ENCODE measurements at places on chromosomes 1 and 21.

DNA sequence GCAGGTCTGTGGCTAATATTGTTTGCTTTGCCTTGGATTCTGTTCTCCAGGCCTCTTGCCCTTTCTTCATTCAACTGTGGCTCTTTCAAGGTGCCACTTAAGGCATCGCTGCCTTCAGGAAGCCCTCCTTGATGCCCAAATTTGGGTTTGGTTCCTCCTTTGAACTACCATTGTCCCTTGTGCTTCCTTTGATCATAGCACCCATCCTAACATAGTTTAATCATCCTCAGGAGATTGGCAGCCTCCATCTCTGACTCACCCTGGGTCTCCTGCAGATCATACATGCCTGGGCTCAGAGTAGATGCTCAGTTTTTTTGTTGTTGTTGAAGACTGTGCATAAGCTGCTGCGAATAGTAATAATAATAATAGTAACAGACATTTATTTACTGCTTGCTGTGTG is 54.4 kb upstream of the ACOT11 start:
- no peak for DNase-seq

DNA sequence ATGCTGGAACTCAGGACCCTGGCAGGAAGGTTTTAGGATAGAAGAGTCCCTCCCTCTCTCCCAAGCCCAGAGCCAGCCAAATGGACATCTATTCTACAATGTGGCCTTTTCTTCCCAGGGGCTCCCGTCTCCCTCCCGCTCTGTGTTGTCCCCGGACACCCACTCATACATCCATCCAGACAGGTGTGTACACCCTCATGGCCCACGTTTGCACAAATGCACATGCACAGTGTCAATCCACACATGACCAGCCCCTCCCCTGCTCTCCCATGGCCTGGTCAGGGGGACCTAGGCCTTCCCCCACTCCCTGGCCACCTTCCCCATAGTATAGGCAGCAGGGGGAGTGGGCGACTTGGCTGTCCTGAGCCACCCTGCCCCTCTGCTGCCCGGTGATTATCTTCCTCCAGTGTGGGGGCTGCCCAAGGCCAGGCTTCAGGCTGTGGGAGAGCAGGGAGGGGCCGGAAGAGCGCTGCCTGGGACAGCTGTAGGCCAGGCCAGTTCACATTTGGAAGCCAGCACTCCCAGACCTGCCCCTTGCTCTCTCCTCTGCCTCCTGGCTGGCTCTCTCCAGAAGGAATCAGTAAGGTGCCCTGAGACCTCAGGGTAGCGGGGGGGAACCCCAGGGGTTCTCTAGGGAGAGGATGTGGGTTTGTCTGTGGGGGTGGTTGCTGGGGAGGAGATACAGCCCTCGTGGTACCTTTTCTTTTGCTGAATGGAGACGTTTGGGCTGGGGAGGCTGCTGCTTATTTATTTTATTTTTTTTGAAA is 4.1 kb upstream of the PTPN7 start:
- no peak for DNase-seq

- no peak for DNase-seq
Observed at GRCh38 chr1:162695687-162696086, 63.4 kb downstream of the DDR2 start.

GRCh38 chr1:85656948-85657347 is 51.3 kb downstream of the ZNHIT6 start:
- no peak for DNase-seq

DNA sequence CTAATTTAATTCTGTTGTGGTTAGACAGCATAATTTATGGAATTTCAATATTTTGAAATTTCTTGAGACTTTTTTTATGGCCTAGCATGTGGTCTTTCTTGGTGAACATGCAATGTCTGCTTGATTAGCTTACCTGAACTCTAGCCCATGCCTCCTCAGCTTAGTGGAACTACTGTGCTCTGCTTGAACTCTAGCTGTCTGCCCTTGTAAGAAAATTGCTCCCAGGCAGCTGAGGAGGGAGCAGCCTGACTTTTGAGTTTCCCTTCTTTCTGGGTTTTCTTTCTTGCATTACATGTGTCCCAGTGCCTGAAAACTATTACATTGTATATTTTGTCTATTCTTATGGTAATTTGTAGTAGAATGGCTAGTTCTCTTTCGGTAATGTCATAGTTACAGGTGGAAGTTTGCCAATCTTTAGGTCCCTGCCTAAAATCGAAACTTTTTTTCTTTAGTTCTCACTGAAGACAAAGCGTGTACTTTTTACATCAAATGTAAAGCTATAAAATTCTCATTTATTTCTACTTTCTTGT is 105.3 kb downstream of the MAST2 start:
- no peak for DNase-seq

- DNase-seq = no peak
Observed at GRCh38 chr1:81607086-81607485, 193.6 kb upstream of the ADGRL2 start.

DNA sequence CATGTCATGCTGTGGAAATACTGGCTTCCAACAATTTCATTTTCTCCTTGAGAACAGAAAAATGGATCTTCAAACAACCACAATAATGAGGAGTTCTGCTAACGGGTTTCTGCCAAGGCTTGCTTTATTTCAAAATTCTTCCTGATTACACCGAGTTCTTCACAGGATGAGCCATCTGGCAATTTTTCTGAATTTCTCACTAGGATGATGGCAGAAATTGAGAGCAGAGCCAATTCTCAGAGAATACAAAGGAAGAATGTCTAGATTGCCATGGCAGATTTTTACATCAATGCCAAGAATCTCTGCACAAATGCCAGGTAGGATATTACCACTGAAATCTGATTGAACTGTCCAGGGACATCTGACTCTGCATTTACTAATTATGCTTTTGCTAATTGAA is 619.0 kb upstream of the CHRM3 start:
- DNase-seq = no peak

DNA sequence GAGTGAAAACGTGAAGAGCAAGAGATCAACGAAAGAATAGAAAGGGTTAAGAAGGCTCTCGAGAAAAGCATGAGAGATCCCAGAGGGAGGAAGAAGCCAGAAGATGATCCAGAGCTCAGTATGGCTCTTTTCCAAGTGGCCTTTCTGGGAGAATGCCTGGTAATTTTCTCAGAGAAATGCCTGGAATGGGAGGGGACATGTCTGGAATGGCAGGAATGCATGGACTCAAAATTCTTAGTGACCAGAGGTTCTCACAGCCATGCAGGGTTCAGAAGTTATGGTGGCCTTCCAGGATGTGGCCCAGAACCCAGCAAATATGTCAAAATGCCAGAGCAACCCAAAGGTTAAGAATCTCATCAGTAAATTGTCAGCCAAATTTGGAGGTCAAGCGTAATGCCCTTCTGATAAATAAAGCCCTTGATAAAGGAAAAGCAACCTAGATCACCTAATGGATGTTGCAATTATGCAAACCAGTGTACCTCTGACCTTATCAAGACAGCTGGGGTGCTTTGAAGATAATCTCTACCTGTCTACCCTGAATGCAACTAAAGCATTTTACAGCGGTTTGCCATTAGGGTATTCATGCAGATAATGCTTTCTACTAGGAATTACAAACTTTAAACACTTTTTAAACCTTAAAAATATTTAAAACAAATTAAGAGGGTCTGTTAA is 53.1 kb downstream of the NBPF6 start:
- no peak for DNase-seq

- DNase-seq = no peak
Observed at GRCh38 chr1:59697150-59697800, 117.5 kb upstream of the HOOK1 start.

GRCh38 chr1:200873116-200873670 is 412 bp downstream of the GPR25 start:
- no peak for DNase-seq

GRCh38 chr21:38170283-38170682 is 86.5 kb upstream of the KCNJ15 start:
- DNase-seq = no peak

DNA sequence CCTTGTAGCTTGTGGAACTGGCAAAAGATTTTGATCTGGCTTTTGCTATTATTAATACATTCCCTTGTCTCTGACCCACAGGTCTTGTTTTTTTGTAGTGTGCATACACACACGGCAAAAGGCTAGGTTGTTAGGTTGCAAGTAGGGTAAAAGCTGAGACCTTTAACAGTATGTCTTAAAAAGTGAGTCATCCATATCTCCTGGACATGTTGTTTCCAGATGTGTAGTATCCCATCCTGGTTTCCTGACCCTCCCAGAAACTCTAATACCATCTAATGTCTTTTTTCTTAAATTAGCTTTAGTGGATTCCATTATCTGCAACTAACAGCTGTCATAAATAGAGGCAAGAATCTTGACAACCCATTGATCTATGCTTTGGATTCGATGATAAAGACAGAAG is 14.7 kb downstream of the OVGP1 start:
- no peak for DNase-seq

DNA sequence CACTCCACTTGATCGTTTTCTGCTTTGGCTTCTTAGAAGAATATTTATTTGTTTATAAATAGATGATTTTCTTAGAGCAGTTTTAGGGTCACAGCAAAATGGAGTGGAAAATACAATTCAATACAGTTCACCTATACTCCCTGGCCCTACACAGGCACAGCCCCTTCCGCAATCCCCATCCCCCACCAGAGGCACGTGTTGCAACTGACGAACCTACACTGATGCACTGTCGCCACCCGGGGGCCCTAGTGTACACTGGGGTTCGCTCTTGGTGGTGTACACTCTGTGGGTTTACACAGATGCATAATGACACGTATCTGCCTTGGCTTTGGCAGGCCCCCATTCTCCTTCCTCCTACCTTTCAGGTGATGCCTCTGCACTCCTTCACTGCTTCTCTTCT is 8.0 kb downstream of the ECHDC2 start:
- DNase-seq = no peak

- DNase-seq = no peak
Observed at GRCh38 chr1:174815036-174815435, 184.7 kb upstream of the CACYBP start.

DNA sequence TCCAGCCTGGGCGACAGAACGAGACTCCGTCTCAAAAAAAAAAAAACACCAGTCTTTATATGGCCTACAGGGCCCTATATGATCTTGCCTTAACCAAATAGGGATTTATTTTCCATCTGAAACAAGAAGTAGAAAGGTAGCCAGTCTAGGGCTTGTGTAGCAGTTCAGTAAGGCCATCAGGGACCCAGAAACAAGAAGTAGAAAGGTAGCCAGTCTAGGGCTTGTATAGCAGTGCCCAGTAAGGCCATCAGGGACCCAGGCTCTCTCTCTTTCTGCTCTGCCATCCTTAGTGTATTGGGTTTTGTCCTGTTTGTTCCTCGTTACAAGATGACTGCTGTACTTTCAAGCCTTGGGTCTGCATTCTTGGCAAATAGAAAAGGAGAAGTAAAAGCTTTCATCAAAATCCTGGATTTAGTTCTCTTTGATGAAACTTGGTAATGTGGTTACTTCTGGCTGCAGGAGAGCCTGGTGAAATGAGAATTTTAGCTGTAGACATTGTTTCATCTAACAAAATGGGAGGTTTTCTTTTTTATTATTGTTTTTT is 46.1 kb downstream of the PKN2 start:
- DNase-seq = no peak

- DNase-seq = no peak
Observed at GRCh38 chr1:8370905-8371315, 53.0 kb downstream of the SLC45A1 start.

DNA sequence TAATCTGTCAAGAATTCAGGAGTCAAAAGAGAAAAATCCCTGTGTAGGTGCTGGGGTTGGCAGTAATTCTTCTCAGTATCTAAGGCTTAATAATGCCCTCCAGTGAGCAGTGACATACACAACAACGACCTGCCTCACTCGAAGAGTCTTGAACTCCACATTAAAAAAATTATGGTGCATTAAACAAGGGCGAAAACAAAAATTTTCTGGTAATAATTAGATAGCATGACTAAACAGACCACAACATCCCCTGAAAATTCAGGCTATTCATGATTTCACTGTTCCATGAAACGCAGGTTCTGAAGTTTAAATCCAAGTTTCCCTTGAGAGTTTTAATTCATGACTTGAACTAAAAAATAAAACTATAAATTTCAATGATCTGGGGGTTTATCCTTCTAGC is 5.1 kb downstream of the SRSF4 start:
- no peak for DNase-seq

- DNase-seq = no peak
Observed at GRCh38 chr21:36127977-36128376, 6.9 kb upstream of the CBR3 start.

- no peak for DNase-seq
Observed at GRCh38 chr1:187696073-187696472, 867.3 kb downstream of the PLA2G4A start.

GRCh38 chr21:35428001-35428320 is 378.9 kb upstream of the RUNX1 start:
- no peak for DNase-seq

- DNase-seq = no peak
Observed at GRCh38 chr1:69404486-69404885, 163.2 kb upstream of the LRRC7 start.

DNA sequence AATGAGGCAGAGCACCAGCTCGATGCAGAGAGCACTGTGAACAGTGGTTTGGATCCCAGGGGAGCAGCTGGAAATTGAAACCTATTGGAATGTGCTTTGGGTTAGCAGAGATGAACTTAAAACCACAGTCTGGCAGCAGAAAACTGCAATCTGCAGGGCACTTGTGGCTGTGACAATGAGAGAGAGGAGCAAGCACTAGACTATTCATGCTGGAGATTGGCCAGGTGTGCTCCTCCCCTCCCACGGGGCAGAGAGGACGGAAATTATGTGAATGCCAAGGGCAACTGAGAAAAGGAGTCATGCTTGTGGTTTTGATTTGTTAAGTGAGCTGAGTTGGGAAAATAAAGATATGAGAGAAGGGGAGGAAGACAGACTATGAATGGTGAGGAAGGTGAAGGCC is 38.1 kb downstream of the HSD3B2 start:
- no peak for DNase-seq

- DNase-seq = no peak
Observed at GRCh38 chr1:58430421-58431275, 115.9 kb downstream of the OMA1 start.

DNA sequence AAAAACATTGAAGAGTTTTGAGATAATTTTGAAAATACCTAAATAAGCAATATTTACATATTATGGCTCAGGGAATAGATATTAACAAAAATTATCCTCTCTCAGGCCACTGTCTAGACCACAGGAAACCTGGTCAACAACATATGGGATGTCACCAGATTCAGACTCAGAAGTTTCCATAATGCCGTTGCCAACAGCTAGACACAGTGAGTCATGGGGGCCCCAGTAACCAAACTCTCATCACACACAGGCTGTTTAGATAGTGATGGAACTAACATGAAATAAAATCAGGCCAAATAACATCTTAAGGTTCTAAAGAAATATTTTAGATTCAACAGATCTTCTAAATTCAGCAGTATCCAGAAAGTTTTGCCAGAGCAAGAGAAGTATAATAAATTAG is 681.7 kb upstream of the ADAMTS5 start:
- DNase-seq = no peak

- DNase-seq = no peak
Observed at GRCh38 chr1:245858722-245859492, 648.2 kb downstream of the SMYD3 start.

DNA sequence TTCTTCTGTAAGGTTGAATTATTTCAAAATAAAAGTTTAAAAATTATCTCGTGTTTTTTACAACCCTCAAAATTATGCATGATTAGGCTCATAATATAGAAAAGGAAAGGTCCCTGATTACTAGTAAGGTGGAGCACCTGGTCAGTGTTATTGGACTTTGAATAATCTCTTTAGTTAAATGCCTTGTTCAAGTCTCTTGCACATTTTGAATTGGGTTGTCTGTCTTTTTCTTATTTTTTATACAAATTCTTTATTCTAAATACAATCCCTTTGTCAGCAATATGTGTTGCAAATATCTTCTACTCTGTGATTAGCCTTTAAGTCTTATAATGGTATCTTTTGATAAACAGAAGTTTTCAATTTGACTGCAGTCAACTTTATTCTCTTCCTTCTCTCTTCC is 100.7 kb upstream of the TNFSF4 start:
- DNase-seq = no peak

- DNase-seq = no peak
Observed at GRCh38 chr1:228650141-228650540, 85.1 kb upstream of the RHOU start.

Data from stimulated activated CD8-positive, alpha-beta memory T cell treated with anti-CD3 and anti-CD28 coated beads, Interleukin-15, amount 100 ng/mL, for 24 hours (primary cell).